ENCODE measurements at places on chromosomes 11 and 22.
A peak's percentile ranks its signal among the peaks of the same experiment; 100 is the strongest.

DNA sequence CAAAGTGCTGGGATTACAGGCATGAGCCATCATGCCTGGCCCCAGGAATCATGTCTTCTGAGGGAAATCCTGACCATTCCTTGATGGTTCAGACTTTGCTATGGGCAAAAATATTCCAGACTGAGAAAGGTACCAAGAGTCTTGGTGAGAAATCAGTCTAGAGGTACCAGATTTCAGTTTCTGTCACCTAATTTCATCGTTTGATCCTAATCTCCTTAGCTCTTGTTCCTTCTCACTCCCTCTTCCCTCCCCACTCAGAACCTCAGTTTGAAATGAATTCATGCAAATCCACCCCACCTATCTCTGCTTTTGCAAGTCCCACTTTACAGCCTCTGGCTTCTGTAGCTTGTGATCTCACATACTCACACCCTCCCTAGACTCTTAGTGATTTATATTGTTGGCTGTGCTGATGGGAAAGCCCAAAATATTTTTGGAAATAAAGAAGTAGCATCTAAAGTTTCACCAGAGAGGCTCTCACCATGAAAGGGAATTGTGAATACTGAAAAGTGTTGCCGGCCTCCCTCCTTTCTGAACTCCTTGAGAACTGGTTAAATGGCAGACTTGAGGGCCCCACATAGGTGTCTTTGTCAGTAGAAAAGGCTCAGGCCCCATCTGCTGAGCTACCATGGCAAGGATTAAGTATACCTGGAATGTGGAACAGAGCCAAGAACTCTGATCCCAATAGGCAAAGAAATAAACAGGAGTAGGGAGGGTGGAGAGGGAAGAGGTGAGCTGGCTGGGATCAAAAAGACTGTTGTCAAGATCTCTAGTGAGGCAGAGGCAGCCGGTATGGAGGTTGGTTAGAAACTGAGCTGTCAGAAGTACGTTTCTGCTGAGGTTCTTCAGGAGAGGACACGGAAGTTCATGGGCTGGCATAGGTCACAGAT lies 190.5 kb upstream of the MTMR2 start:
- H3K36me3 ChIP-seq = peaks cover 29% of the 10 kb centered on the region
- peaks cover 61% of the 10 kb centered on the region for H3K4me1 ChIP-seq
- no peak overlapping the region for H3K4me3 ChIP-seq
- DNase-seq = no peak
- H3K27ac ChIP-seq = peak overlapping the region; percentile 84

DNA sequence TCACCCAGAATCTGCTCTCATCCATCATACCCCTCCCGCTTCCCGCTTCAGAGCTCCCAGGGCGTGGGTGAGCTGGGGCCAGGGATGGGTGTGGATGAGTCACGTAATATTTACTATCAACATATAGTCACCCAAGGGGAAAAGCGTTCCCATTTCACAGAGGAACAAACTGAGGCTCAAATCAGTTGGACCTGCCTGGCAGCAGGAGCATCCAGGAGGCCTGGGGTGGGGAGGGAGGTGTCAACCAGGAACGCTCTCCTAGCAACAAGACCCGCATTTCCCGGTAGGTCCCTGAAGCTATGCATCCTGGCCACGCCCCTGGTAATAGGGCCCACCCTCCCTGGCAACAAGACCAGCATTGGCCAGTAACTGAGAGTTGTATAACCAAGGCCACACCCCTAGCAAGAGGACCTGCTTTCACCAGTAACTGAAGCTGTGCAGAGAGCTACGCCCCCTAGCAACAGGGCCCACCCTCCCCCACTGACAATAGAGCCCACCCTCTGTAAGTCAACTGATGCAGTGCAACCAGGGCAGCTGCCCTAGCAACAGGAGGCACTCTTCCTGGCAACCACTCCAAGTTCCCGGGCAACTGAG lies 32.7 kb upstream of the TXNRD2 start:
- H3K4me1 ChIP-seq = peaks cover 13% of the 10 kb centered on the region
- peak; percentile 13 for DNase-seq
- H3K4me3 ChIP-seq = no peak overlapping the region
- H3K27me3 ChIP-seq = no peaks in the 10 kb centered on the region
- no peaks in the 10 kb centered on the region for H3K36me3 ChIP-seq

GRCh38 chr11:30395751-30396150 lies 72.8 kb downstream of the ARL14EP start:
- no peak for DNase-seq
- H3K4me3 ChIP-seq = no peak overlapping the region
- H3K4me1 ChIP-seq = no peaks in the 10 kb centered on the region
- H3K27me3 ChIP-seq = peaks cover 2% of the 10 kb centered on the region

DNA sequence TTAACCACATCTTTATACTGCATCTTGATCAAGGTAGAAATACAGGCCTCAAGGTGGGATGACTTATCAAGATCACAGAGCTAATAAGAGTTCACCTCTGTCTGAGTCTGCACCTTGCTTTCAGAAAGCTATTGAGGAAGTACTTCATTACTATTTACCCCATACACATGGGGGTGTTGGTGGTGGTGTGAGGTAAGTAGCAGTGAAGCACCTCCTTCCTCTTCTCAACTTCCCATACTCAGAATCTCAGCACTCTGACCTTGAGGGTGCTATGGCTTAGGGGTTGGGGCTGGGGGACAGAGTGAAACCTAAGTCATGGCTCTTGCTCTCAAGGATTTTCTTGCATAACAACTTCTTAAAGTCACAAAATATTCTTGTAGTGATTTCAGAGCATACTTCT lies 56.9 kb downstream of the ME3 start:
- H3K4me3 ChIP-seq = no peak overlapping the region
- H3K4me1 ChIP-seq = no peaks in the 10 kb centered on the region
- no peak overlapping the region for H3K27ac ChIP-seq

GRCh38 chr11:27139742-27140367 lies 99.2 kb downstream of the BBOX1 start:
- H3K4me3 ChIP-seq = no peak overlapping the region
- H3K4me1 ChIP-seq = no peaks in the 10 kb centered on the region
- no peak for DNase-seq

DNA sequence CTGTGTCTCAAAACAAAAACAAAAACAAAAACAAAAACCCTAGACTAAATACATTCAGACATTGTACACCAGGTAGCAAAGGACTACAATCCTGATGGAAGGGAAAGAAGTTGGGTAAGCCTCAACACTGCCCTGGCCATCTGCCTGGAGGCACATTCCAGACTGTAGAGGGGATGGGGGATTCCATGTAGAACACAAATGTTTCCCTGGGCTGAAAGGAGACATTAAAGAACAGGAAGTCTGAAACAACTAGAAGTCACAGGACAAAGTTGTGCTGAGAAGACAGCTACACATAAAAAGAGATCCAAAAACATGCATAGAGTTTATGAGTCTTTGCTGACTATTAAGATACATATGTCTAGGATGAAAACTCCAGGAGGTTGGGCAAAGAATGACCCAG lies 83.9 kb downstream of the RRAS2 start:
- peaks cover 29% of the 10 kb centered on the region for H3K4me1 ChIP-seq
- H3K27ac ChIP-seq = no peak overlapping the region
- no peak overlapping the region for H3K4me3 ChIP-seq
- no peak for DNase-seq

DNA sequence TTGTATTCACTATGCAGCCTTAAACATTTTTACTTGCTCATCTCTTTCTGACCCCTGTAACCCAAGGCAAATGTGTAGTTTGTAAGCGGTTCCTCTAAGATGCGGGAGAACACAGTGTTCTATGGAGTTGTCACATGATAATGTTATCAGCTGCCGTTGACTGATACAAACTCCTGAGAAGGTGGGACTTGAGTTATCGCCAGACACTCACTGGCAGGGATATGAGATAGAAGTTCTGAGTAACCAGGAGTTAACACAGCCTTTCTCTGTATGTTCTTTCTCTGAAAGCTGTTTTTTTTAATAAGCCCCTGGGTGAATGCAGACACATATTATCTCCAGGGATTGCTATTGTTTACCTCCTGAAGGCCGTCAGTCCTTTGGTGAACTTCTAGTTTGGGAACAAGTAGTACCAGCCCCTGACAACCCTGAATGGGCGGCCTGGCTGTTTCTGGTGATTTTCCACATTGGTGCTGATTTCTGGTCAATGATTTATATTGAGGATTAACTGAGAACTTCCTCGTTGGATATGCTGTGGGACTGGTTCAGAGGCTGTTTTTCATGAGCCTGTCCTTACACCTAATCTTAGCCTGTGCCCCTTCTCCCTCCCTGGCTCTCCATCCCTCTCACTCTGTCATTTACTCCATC lies 155.3 kb upstream of the RASSF10 start:
- no peaks in the 10 kb centered on the region for H3K36me3 ChIP-seq
- no peak overlapping the region for H3K27ac ChIP-seq
- no peak overlapping the region for H3K4me3 ChIP-seq
- H3K4me1 ChIP-seq = no peaks in the 10 kb centered on the region

GRCh38 chr11:1335811-1336761 lies 26.7 kb upstream of the TOLLIP start:
- DNase-seq = peak; percentile 51
- H3K27ac ChIP-seq = peak overlapping the region; percentile 79
- H3K36me3 ChIP-seq = peaks cover 7% of the 10 kb centered on the region

GRCh38 chr11:113014262-113015097 lies 53.3 kb downstream of the NCAM1 start:
- no peak for DNase-seq
- H3K4me3 ChIP-seq = no peak overlapping the region
- H3K27ac ChIP-seq = no peak overlapping the region
- H3K4me1 ChIP-seq = no peaks in the 10 kb centered on the region
- H3K27me3 ChIP-seq = peaks cover 2% of the 10 kb centered on the region

DNA sequence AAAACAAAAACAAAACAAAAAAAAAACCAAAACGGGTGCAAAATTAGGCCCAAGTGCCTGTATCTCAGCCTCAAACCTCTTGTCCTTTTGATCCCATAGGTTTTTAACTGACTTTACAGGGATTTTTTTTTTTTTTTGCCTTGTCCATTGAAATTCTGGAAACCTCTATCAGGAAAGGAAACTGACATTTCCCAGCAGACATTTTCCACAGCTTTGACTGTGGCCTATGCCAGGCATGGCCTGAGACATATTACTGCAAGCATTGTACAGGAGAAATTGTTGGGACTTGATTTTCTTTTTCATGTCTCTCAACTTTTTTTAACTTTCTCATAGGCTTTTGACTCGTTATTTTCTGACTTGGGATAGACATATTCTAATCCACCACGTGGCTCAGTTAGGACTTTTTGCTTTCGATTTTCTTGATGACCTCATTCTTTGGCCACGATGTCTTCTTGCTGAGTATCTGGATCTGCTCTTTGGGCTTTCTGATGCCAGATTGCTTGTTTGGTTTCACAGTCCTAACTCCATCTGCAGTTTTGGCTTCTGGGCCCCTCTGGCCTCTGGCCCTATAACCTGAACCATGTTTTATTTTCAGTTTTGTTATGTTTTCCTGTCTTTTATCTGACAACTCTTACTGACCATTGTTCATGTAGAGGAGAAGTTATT lies 336.1 kb upstream of the C11orf87 start:
- no peak overlapping the region for H3K27ac ChIP-seq
- DNase-seq = no peak
- no peaks in the 10 kb centered on the region for H3K4me1 ChIP-seq
- peaks cover 2% of the 10 kb centered on the region for H3K36me3 ChIP-seq
- no peak overlapping the region for H3K4me3 ChIP-seq
- H3K27me3 ChIP-seq = no peaks in the 10 kb centered on the region

DNA sequence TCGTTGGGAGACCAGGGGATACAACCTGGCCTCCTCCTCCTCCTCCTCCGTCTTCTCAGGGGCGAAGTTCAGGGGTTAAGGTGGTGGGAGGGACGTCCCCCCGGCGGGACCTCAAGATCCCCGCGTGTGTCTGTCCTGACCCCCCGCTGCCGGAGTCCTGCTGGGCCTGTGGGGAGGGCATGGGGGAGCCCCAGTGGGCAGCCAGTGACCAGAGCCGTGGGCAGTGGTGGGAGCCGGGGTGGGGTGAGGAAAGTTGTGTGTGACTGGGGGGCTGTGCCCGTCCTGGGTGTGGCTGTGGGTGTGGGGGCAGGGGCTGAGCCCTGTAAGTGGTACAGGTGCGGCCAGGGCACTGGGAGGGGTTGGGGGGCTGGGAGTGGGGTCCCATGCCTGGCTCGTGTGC lies 10.1 kb downstream of the TSPAN4 start:
- DNase-seq = no peak
- no peaks in the 10 kb centered on the region for H3K36me3 ChIP-seq
- H3K27me3 ChIP-seq = peaks cover 8% of the 10 kb centered on the region

DNA sequence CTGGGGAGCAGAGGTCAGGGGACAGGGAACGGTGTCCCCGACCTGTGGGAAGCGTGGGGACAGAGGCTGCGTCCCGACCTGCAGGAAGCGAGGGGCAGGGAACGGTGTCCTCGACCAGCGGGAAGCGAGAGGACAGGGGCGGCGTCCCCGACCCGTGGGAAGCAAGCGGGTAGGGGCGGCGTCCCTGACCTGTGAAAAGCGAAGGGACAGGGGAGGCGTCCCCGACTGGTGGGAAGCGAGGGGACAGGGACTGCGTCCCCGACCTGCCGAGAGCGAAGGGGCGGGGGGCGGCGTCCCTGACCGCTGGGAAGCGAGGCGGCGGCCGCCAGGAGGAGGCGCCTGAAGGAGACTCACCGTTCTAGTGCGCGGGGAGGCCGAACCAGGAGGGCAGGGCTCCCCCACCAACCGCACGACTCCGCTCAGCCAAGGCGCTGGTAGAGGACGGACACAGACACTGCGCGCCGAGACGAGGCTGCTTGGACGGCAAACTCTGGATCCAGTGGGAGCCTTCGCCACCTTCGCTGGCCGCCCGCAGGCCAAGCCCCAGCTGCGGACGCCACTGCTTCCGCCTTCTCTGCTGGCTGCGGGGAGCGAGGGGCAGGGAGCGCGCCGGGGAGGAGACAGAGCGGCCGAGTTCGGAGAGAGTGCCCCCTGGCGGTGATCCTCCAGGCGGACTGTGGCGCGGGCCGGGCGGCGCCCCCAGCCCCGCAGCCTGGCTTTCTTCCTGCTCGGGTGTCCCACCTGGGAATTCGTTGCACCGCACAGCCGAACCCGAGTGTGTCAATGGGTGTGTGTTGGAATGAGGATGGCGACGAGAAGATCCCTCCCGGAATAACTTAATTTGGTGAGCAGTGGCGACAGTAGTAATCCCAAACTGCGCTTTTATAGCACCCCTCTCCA lies at the start of gene TRAF6:
TSS of gene TRAF6 (minus strand) at position 579 of the 900 bp plus-strand sequence. CDS start 8,757 bp downstream, outside the sequence.
- DNase-seq = peak; percentile 97
- peaks cover 32% of the 10 kb centered on the region for H3K4me1 ChIP-seq
- peak within 1 kb of the TSS; percentile 94 for H3K4me3 ChIP-seq
- no peaks in the 10 kb centered on the region for H3K36me3 ChIP-seq
- H3K27me3 ChIP-seq = no peaks in the 10 kb centered on the region

GRCh38 chr11:116207019-116207418 lies 565.8 kb downstream of the BUD13 start:
- no peak overlapping the region for H3K27ac ChIP-seq
- H3K4me1 ChIP-seq = no peaks in the 10 kb centered on the region
- no peaks in the 10 kb centered on the region for H3K36me3 ChIP-seq
- no peak for DNase-seq
- peaks cover 2% of the 10 kb centered on the region for H3K27me3 ChIP-seq

DNA sequence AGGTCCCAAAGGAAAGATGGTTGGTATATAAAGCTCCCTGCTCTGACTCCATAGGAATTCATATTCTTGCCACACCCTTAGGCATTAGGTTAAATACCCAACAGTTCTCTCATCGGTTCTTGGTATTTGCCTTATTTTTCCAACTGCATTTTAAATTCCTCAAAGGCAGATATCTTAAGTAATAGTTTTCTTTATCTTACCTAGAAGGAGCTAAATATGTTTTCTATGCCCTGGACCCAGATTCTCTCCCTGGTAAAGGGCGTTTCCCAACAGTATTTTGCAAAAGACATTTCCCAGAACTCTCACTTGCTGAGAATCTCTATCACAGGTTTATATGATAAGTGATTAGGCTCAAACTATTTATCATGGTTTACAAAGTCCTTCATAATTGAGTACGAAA lies 158.6 kb upstream of the BDNF start:
- no peaks in the 10 kb centered on the region for H3K36me3 ChIP-seq
- no peak for DNase-seq
- H3K4me3 ChIP-seq = no peak overlapping the region
- H3K4me1 ChIP-seq = no peaks in the 10 kb centered on the region
- H3K27me3 ChIP-seq = no peaks in the 10 kb centered on the region
